Right lobe of liver (tissue), 6 donors: ENCODE measurements at places on chromosomes 12 and 14. TPM values are rescaled to one million over a fixed set of nuclear protein-coding genes. Genes with fewer than 3 reads are reported as not detected.

The KIF5A gene
- not detected for total RNA-seq

The LRIG3 gene
- 7.5 TPM for total RNA-seq

GRCh38 chr12:30622509-30622908, 73.2 kb downstream of the IPO8 start:
- no peak for DNase-seq
- H3K27ac ChIP-seq, result no peak overlapping the region
- no peaks in the 10 kb centered on the region for H3K36me3 ChIP-seq
- peaks cover 10% of the 10 kb centered on the region for H3K4me1 ChIP-seq
- no peaks in the 10 kb centered on the region for H3K27me3 ChIP-seq
- H3K4me3 ChIP-seq, result no peak overlapping the region

GRCh38 chr12:107066691-107067090, 26.7 kb downstream of the CRY1 start:
- no peak for DNase-seq
- H3K4me3 ChIP-seq, result no peak overlapping the region
- H3K36me3 ChIP-seq, result no peaks in the 10 kb centered on the region
- H3K27me3 ChIP-seq, result no peaks in the 10 kb centered on the region
- no peak overlapping the region for H3K27ac ChIP-seq

DNA sequence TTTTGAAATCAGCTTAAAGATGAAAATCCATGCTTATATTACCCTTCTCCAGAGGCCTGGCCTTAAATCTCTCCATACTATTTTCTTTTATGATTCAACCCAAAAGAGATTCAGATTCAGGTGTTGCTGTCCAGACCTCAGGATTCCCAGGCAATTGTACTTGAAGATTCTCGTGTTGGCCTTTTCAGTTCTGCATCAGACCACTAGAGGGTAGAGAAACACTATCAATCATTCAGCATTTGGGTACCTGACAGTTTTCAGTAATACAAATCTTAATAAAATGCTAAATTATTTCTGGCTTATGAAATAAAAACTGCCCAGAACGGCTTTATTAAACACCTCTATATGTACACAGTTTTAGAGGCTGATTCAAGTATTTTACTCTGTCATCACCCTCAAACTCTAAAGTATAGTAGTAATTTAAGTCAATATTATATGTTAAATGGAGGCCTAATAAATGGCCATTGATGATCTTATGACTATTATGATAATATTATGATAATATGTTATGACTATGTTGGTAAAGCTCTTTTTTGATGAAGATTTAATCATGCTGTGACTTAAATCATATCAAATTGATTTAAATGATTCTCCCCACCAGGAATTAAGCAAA, 301.1 kb downstream of the DUSP6 start:
- no peaks in the 10 kb centered on the region for H3K36me3 ChIP-seq
- H3K4me1 ChIP-seq, result no peaks in the 10 kb centered on the region
- no peak overlapping the region for H3K4me3 ChIP-seq
- no peak overlapping the region for H3K27ac ChIP-seq
- no peak for DNase-seq
